ENCODE measurements at places on chromosomes 1 and 21.
A peak's percentile ranks its signal among the peaks of the same experiment; 100 is the strongest.

DNA sequence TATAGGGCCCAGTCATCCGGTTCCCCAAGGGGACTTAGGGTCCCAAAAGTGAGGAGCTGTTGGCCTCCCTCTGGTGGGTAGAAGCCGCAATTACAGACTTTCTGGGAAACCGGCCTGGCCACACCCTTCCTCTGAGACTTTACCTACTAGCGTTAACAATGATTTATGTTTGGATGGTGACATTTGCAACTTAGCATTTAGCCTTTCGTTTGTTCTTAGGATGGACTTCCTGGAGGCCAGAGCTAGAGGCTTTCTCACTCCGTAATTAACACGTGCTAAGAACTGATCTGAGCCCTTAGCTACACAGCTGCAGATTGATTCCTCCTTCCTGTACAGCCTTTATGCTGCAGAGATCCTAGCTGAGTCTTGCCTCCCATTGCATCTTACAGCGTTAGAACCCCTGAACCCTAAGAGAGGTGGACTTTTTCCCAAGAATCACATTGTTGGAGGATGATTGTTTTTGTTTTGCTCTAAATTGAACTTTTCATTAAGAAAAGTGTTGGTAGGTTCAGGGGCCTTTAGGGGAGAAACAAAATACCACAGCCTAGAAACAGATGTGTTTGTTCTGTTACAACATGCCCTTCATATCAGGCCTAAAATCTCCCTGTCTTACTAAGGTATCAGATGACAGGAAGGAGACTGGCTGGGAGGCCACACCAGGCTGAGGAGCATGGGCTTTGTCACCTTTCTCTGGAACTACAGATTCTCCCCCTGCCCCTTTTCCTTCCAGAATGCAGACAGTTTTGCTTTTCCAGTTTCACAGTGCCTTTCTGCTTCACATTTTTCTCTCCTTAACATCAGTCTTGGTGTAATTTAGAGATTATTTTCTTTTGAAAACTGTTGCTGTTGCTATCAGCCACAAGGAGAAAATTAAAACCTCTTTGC lies 1.9 kb downstream of the S100A11 start:
- peak; percentile 90 for DNase-seq

- no peak for DNase-seq
These were observed 475.4 kb downstream of the PTPRU start for GRCh38 chr1:29711582-29712283.

DNA sequence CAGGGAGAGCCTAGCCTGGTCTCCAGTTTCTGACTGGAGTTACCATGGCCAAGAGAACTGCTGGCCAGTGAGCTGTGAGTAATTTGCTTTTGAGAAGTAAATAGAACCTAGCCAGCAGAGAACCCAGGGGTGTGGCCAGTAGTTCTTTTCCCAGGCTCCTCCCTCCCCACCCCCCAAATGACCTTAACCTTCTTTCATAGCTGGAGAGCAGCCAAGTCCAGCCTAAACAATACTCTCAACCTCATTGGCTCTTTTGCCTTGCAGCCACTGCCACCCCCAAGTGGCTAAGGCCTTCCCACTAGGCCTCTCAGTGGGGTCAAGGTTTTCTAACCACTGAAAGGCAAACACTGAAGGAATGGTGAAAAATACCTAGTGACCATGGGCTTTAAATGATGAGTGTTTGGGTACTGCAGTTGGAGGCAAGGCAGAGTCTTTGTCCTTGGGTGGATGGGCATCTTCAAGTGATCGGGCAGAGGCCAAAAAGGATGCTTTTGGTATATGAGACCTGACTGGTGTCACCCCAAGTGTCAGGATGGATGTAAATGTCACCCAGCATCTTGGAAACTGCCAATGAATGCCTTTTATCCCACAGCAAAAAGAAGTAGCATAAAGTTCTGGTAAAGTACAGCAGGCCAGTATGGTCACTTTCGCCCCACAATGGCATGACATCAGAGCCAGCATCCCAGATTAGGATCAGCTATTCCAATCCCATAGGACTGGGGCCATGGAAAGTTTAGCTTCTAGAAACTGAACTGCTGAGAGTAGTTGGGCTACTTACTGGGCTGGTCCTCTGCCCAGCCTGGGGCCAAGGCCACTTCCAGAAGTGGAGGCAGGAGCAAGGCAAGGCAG lies 3.5 kb upstream of the PIGV start:
- DNase-seq: peak; percentile 65

GRCh38 chr1:211698161-211699026 lies 23.0 kb upstream of the NEK2 start:
- peak; percentile 97 for DNase-seq

GRCh38 chr1:167714098-167714438 lies 7.7 kb upstream of the MPZL1 start:
- DNase-seq: no peak

- DNase-seq: no peak
These were observed 9.0 kb downstream of the FAM20B start for GRCh38 chr1:179034720-179035119.

GRCh38 chr1:230170153-230170547 lies 103.1 kb downstream of the GALNT2 start:
- DNase-seq: no peak

DNA sequence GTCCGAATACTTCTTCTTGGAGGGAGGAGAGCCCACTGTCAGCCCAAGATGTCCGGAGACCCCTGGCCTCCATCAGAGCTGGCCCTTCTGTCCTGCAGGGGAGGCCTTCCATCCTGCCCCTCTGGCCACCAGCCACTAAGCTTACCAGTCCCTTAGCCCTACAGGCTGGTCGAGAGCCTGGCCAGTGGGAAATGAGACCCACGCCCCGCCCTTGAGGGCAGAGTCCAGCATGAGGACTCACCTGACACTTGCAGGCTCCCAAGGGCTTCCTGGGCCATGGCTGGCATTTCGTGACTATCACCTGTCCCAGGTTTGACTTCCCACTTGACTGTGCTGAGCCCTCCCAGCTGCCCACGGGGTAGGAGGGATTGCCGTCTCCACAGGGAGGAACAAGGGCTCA lies 361.8 kb upstream of the VAMP3 start:
- DNase-seq: peak; percentile 41

DNA sequence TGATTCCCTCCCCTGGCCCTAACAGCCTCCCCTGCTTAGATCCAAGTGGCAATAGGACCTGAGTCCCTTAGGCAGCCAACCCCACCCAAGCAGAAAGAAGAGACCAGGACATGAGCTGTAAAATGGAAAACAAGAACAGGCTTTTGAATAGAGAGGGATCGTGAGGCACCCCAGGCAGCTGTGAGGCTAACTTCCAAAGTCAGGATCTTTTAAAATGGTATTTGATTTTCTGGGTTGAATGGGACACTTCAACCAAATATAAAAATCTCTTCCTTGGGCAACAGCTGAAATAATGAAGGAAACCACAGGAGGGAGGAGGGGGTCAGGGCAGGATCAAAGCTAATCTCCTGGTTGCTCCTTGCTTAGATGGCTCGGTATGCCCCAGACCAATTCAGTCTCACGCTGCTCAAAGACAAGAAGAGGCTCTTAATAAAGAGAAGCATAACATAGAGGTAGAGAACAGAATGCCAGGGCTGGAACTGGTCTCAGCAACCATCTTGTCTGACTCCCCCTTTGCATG lies 28.6 kb upstream of the AVPR1B start:
- no peak for DNase-seq

DNA sequence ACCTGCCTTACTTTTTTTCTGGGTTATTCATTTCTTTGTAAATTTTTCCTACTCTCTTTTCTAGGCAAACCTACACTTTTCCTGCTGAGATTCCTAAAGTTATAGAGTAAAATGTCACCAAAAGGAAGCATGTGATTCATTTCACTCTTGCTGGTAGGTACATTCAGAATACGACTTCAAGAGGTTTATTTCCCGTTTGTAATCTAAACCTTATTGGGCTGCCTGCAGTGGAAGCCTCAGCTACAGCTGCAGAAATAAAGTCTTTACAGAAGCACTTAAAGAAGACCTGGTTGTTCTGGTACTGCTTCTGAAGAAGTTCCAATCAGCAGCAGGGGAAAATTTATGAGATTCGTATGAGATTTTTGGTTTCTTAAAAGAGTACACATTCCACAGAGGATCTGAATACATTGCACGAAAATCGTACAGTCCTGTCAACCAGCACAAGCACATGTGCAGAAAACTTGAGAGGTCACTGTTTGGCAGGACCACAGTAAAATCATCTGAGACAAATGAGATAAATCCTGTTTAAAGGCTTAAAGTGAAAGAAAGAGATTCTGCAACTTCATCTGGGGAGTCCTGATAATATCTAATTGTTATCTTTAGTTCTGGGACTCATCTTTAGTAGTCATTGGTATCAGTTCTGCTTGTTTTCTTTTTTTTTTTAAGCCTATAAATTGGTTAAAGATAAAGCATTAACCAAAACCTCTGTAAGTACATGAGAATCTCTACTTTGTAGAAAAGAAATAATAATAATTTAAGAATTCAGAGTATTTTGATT lies 109.9 kb upstream of the ADGRL2 start:
- no peak for DNase-seq

DNA sequence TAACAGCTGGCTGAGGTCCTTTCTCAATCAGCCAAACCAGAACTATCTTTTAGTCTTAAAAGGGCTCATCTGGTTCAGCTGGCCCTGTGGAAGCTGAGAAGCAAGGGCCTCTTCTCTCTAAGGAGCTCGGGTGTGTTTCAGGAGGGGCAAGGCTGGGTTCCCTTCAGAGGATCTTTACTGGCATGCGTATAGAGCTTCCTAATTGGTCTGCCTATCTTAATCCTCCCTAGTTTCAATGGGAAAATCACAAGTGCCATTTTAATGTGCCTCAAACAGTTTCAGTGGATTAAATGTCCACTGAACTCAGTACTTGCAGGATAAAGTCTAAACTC lies 81.5 kb upstream of the LBR start:
- DNase-seq: no peak

GRCh38 chr1:175367039-175367758 lies 174.6 kb upstream of the KIAA0040 start:
- no peak for DNase-seq

GRCh38 chr1:107365527-107366240 lies 224.8 kb downstream of the NTNG1 start:
- DNase-seq: no peak

DNA sequence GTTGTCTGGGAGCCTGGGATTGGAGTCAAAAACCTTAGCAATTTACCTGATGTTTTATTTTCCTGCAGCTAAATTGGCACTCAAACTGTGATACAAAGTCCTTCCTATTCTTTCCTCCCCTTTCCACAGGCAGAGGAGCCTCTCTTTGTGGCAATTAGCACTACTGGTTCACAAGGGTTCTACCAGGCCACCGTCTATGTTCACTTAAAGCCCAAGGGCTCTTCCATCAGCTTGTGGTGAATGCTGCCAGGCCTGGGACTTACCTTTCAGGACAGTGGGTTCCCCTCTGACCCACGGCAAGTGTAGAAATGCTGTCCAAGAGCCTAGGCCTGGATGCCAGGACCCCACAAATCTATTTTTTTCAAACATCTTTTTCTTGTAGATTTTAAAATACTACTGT lies 251.9 kb upstream of the B3GALT2 start:
- no peak for DNase-seq

GRCh38 chr1:226881515-226882185 lies 11.2 kb downstream of the PSEN2 start:
- no peak for DNase-seq

DNA sequence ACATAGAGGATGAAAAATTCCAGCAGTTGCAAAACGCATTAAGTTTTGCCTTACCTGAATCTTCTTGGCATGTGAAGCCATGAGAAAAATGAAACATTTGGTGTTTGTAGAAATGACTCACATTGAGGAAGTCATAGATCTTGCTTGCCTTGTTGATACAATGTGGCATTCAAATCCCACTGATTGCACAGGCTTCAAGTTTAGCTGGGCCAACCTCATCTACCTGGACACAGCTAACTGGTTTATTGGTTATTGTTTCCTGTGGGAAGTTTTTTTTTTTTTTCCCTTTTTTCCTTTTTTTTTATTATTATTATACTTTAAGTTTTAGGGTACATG lies 168.9 kb upstream of the C21orf91 start:
- DNase-seq: no peak

DNA sequence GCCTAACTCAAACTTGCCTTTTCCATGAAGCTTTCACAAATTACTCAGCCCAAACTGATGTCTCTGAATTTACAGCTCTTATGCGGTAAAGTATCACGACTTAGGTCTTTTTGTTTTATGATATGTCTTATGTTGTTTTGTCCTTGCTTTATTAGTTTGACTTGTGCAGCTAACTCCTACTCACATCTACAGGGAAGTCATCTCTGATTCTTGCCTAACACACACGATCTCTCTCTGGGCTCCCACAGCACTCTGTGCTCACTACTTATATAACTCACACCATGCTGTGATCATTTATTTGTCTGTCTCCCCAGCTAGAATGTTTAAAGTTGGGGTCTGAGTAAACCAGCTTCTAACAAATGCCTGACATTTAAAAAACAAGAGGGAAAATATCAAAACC lies 9.3 kb upstream of the PI4KB start:
- DNase-seq: no peak

DNA sequence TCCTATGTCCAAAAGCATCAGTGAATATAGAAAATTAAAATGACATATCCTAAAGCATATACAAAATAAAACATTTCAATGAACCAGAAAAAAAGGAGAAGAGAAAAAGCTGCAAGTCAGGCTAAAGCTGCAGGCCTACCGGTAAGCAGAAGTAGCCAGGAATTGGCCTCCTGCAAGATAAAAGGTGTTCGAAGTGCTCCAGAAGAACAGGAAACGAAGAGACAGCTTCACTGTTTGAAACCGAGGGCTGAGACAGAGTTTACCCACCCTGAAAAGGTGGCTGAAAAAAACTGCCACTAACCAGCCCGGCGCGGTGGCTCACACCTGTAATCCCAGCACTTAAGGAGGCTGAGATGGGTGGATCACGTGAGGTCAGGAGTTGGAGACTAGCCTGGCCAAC lies 37.4 kb downstream of the NSL1 start:
- no peak for DNase-seq

- peak; percentile 56 for DNase-seq
These were observed 401 bp downstream of the ERRFI1 start for GRCh38 chr1:8025671-8026144.

DNA sequence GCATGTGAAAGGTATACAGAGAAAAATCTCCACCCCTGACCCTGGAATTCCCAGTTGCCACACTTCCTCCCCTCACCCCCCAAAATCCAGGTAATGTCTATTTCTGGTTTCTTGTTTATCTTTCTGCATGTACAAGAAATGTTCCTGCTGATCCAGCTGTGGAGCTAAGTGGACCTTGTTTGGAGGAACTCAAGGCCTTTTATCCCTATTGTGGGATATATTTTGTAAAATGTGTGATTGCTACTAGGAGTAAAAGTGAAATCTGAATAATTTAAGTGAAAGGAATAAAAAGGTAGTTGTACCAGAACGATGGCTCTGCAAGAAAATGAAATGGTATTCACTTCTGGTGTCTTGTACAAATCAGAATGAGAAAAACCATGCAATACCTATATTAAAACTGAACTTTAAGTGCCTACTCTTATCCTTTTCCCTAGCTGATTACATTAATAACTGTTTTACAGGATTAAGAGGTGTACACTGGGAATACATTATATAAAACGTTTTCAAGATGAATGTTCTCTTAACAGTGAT lies 3.0 kb downstream of the SPEN start:
- no peak for DNase-seq

- no peak for DNase-seq
These were observed 536.6 kb upstream of the NR5A2 start for GRCh38 chr1:199490769-199491527.
